ENCODE measurements at places on chromosomes 16 and 17.
A peak's percentile ranks its signal among the peaks of the same experiment; 100 is the strongest.

DNA sequence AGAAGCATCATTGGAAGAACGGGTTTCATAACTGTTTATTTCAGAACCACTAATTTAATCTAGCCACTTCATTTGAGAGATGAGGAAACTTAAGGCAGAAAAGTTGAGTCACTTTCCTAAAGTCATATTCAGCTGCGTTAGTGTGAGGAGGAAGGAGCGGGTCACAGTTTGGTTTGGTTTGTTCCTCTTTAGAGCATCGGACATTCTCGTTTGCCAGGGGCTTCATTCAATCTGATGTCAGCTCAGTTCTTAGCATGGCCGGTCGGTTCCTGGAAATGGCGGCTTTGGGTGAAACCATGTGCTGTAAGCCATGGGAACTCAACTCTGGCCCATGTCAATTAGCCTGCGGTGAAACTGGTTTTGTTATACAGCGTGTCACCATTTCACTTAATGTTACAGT lies 186.5 kb downstream of the LGALS9B start:
- peak; percentile 24 for DNase-seq

DNA sequence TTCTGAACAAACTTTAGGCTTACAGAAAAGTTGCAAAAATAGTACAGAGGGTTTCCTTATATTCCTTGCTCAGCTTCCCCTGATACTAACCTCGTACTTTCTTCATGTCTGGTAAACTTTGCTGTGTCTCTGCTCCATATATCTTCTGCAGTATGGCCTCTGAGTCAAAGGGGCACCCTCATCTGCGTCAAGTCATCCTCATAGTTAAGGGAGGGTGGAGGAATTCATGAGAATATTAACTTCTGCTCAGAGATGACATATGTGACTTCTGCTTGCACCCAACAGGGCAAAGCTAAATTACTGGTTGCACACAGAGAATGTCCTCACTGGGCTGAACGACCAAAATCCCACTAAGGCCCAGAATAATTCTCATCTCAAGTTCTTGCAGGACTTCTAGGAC lies 4.3 kb upstream of the CCL7 start:
- no peak for DNase-seq

- no peak for DNase-seq
These were observed 567 bp upstream of the GCSH start for GRCh38 chr16:81096715-81097208.

- no peak for DNase-seq
These were observed at the start of gene JMJD6 for GRCh38 chr17:76726231-76726775. JMJD6 (minus strand) TSS chr17:76726606; CDS start chr17:76726475, 131 bp downstream.

- DNase-seq = no peak
These were observed 17.5 kb downstream of the ITGB3 start for GRCh38 chr17:47270946-47271705.

- DNase-seq = no peak
These were observed 257.3 kb downstream of the CA10 start for GRCh38 chr17:51901242-51901641.

- no peak for DNase-seq
These were observed 19.7 kb downstream of the DPEP1 start for GRCh38 chr16:89633064-89633631.

DNA sequence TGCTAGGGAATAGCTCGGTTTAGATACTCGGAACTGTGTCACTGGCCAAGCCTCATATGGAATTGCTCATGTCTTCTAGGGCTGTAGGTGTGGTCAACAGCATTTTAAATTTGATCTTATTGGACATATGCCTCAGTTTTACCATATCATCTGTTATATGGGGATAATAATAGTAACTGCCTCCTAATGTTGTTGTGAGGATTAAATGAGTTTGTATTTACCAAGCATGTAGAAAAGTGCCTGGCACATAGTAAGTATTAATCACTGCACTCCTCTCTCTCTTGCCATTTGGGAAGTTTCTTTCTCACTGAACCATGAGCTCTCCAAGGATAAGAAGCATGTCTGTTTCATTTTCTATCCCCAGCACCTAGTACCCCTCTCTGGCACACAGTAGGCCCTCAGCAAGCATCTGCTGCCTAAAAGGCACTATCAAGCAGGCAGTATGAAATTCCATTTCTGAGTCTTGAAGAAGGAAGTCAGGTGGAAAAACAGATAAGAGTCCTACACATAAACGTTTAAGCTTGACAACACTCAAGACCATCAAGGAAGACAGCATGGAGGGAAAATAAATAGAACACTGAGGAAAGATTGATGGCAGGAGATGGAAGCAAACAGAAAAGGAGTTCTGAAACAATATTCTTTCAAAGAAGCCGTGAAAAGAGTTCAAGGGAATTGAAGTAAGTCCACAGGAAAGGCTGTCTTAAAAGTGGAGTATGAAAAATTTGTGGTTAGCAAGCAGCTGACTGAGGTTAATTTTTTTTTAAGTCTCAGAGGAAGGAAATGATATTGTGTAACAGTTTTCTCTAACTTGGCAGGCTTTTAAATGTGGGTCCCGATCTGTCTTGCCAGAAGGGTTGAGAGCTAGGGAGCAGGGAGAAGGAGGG lies 2.2 kb upstream of the ATP6V0A1 start:
- no peak for DNase-seq

DNA sequence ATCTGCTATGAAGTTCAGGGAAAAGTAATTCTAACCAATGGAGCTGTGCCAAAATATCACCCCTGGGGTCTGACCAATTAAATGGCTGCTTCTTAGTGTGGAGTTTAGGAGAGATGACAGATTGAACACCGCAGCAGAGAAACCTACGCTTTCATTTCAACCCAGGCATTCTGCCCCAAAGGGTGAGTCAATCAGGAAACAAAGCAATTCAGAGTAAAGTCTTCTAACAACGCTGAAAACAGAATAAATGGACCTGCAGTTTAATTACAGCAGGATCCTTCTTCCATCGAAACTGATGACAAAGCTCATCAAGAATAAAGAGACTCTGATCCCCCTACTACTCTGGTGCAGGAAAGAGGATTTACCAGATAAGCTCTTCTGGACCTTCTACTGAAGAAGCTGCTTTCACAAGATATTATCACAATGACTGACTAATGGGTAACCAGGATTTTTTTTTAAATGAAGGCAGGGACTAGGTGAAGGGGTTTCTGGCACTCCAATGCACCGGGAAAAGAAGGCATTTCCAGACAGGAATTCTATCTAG lies 16.7 kb downstream of the RFFL start:
- DNase-seq = peak; percentile 78

GRCh38 chr17:45063198-45063597 lies 2.1 kb downstream of the NMT1 start:
- DNase-seq = no peak

GRCh38 chr17:855569-855968 lies 73.4 kb downstream of the MRM3 start:
- DNase-seq = no peak

DNA sequence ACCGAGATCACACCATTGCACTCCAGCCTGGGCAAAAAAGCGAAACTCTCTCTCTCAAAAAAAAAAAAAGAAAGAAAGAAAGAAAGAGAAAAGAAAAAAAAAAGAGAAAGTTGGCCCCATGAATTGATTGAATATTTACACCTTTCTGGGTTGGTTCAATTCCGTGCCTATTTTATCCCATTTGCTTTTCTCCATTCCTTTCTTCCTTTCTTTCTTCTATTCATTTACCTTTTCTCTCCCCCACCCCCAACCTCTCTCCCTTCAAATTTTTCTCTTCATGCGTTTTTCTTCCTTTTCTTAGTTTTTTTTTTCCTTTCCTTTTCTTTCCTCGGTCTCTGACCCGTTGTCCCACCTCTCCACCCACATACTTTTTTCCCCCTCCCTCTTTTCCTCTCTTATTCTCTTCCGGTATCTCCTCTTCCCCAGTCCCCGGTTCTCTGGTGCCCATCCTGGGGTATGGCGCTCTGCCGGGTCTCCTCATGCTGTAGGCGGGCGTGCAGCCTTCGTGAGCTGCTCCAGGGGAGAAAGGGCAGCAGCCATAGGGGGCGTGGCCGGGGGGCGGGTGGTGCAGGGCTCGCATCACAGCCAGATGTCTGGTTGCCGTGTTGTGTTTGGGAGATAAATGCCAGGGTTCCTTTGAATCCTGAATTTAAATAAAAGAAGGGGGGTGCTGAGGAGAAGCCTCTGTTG lies 5.3 kb upstream of the COL1A1 start:
- DNase-seq = peak; percentile 17
